Lung (tissue), 17 donors: ENCODE measurements at places on chromosomes 2 and 18. TPM values are rescaled to one million over a fixed set of nuclear protein-coding genes. Genes with fewer than 3 reads are reported as not detected.

DNA sequence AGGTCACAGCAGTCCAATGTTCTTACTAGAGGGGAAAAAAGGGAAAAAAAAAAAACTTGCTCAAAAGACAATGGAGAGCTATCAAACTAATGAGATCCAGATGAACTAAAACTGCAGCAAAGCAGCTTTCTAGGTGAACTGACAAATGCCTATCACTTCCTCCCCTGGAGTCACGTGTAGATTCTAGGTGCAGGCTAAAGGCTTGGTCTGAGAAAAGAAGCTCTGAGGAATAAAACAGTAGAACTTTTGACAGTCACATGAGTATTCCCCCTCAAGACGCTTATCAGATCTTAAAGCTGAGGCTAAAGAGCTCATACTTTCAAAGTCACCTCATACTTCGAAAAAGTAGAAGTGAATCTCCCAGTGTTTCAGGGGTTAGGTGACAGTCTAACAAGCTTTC, 42.3 kb downstream of the SMAD2 start:
- H3K4me1 ChIP-seq, result peaks cover 5% of the 10 kb centered on the region
- no peaks in the 10 kb centered on the region for H3K27me3 ChIP-seq
- no peak overlapping the region for H3K4me3 ChIP-seq
- H3K36me3 ChIP-seq, result peaks cover 9% of the 10 kb centered on the region
- no peak for DNase-seq
- H3K27ac ChIP-seq, result no peak overlapping the region

Gene KYNU
- 15.5 TPM for total RNA-seq

Gene GATA6
- 34.3 TPM for total RNA-seq

Gene CHRND
- total RNA-seq, result not detected

- no peaks in the 10 kb centered on the region for H3K27me3 ChIP-seq
- no peak overlapping the region for H3K4me3 ChIP-seq
- DNase-seq, result peak; percentile 88
- H3K4me1 ChIP-seq, result peaks cover 12% of the 10 kb centered on the region
Measured at GRCh38 chr2:8412586-8412985, 269.3 kb upstream of the ID2 start.

GRCh38 chr18:56333839-56334238, 304.6 kb downstream of the TXNL1 start:
- DNase-seq, result no peak
- no peaks in the 10 kb centered on the region for H3K27me3 ChIP-seq
- no peaks in the 10 kb centered on the region for H3K4me1 ChIP-seq
- H3K4me3 ChIP-seq, result no peak overlapping the region

- no peak overlapping the region for H3K27ac ChIP-seq
- peaks cover 32% of the 10 kb centered on the region for H3K36me3 ChIP-seq
- H3K4me1 ChIP-seq, result no peaks in the 10 kb centered on the region
- peak; percentile 9 for DNase-seq
- no peaks in the 10 kb centered on the region for H3K27me3 ChIP-seq
Measured at GRCh38 chr18:79922971-79923411, 28.5 kb downstream of the SLC66A2 start.

DNA sequence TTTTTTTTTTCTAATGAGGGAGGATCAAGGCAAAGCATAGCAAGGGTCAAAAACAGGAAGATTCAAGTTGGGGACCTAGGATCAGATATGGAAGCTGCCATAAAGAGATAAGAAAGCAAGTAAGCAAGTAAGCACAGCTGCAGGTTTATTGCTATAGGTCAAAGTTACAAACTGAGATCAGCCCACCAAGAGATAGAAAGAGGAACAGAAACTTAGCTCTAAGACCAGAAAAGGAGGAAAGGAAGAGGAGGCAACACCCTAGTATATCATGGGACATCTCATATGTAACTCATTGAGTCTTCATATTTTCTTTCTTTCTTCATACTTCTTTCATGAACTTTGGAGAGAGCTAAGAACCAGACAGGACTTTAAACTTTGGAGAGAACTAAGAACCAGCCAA, 295.9 kb upstream of the CRIM1 start:
- no peak overlapping the region for H3K27ac ChIP-seq
- no peaks in the 10 kb centered on the region for H3K4me1 ChIP-seq
- no peak overlapping the region for H3K4me3 ChIP-seq
- no peaks in the 10 kb centered on the region for H3K36me3 ChIP-seq
- no peaks in the 10 kb centered on the region for H3K27me3 ChIP-seq

DNA sequence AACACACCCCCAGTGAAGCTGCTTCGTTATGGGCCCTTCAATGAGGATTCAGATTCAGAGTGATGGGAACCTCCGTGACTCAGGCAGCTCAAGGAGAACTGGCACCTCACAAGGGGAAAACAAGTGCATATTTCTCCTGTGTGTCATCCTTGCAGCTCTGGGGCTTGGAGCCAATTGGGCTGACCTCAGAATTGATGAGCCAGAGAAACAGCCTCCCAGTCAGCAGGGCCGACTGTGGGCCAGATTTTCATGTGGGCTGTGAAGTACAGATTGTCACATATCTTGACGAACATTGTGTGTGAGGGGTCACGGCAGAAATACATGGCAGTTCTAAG, 189.6 kb upstream of the SP5 start:
- peak; percentile 25 for DNase-seq
- H3K4me1 ChIP-seq, result peaks cover 2% of the 10 kb centered on the region
- no peak overlapping the region for H3K27ac ChIP-seq
- H3K27me3 ChIP-seq, result no peaks in the 10 kb centered on the region

Gene COLEC12
- total RNA-seq, result 40.2 TPM

DNA sequence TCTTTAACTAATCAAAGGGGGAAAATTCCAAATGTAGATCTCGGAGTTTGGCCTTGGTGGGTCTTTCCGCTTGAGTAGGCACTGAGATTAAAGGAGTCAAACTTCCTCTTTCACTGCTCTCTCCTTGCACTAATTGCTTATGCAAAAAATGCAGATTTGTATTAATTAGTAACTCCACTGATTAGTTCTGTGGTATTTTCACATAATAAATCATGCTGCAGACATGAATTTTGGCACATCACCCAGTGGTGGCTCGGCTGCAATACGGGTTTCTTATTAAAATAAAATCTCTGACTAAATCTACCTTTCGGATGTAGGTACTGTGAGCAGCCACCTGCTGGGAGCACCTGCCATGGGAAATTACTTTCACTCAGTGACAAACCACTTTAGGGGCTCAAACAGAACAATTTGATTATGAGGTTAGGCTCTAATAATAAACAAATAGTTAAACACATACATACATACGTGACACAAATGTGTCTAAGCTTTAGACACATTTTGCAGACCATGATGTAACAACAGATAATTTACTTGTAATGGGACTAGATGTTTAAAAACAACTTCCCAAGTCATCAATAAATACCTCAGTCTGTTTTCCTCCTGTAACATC, 6.4 kb upstream of the NEUROD1 start:
- no peak overlapping the region for H3K27ac ChIP-seq
- no peaks in the 10 kb centered on the region for H3K36me3 ChIP-seq
- no peaks in the 10 kb centered on the region for H3K4me1 ChIP-seq

Gene IL36A
- total RNA-seq, result not detected

DNA sequence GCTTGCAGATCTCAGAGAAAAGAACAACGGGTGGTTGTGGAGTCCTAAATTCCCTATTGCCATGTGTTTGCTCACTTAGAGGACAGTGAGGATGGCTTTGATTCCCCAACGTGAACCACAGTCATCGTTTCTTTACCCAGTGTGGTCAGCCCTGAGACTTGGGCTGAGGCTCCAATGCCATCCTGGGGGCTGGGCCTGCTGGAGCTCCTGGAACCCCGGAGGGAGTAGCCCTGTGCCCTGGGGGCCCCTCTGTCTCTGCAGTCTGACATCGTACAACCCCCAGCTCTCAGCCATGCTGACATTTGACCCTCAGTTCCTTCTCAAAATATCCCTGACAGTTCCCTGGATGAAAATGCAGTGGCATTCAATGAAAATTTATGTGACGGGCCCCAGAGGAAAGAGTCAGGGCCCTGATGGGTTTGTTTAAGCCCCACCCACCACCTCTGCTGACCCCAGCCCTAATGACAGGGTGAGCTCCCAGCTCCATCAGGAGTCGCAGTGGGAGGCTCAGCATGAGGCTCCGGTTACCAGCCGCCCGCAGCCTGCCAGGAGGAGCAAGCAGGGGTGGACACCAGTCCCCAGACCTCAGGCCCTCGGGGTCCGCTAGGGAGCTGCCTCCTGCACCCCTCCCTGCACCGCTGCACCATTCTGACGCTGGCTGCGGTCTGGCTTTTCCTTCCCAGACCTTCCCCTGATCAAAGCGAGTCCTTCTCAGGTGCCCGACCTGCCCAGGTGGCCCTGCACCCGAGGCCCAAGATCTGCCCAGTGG, 120.9 kb downstream of the TWIST2 start:
- peaks cover 19% of the 10 kb centered on the region for H3K27me3 ChIP-seq
- H3K4me1 ChIP-seq, result no peaks in the 10 kb centered on the region
- no peak overlapping the region for H3K4me3 ChIP-seq
- H3K36me3 ChIP-seq, result no peaks in the 10 kb centered on the region
- DNase-seq, result no peak

DNA sequence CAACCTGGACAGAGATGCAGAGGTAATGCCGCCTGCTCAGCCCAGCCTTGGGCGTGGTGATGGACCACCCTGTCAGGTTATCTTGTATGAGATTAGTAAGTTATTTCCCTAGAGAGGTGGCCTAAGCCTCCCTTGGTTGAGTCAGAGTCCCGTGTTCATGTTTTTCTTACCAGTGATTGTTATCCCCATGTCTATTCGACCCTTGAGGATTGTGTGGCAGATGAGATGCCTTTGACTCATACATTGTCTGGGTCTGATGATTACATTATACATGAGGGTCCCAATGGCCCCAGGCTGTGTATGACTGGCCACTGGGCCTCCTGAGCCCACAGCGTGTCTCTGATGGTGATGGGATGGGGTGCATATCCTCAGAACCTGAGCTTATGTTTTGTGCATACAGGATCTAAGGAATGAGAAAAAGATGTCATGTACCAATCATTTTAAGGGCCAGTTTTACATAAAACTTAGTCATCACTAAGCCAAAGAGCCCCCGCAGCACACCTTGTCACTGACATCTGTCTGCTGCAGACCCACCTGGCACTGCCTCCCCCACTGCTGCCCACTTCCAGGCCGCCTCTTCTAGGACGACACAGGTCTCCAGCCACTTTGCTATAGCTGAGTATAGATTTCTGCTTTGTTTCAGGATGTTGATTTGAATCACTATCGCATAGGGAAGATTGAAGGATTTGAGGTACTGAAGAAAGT, 7.7 kb downstream of the PPP1R7 start:
- H3K27me3 ChIP-seq, result no peaks in the 10 kb centered on the region
- no peak overlapping the region for H3K27ac ChIP-seq
- DNase-seq, result no peak
- no peak overlapping the region for H3K4me3 ChIP-seq
- peaks cover 10% of the 10 kb centered on the region for H3K4me1 ChIP-seq

Gene COA5
- 49.5 TPM for total RNA-seq

GRCh38 chr2:171271971-171272436, 111.3 kb upstream of the TLK1 start:
- no peak overlapping the region for H3K27ac ChIP-seq
- DNase-seq, result peak; percentile 40
- H3K4me3 ChIP-seq, result no peak overlapping the region
- no peaks in the 10 kb centered on the region for H3K4me1 ChIP-seq

DNA sequence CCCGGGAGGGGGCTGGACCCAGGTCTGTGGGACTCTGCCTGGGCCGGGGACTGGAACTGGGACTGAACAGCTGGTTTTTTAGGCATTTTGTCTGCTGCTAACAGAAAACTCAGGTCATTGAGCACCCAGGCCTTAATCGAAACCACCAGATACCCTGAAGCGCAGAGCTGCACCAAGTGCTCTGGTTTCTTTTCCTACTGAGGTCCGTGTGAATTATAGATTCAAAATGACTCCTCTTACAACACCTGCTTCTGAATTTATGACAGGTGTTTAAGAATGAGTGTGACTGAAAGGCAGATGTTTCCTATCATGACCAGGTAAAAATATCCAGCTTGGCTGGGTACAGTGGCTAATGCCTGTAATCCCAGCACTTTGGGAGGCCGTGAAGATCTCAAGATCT, 47.8 kb downstream of the TRAPPC12 start:
- no peaks in the 10 kb centered on the region for H3K27me3 ChIP-seq
- H3K4me1 ChIP-seq, result no peaks in the 10 kb centered on the region
- DNase-seq, result no peak
- no peak overlapping the region for H3K4me3 ChIP-seq

GRCh38 chr2:119063177-119063576, 95.4 kb downstream of the C1QL2 start:
- H3K27me3 ChIP-seq, result no peaks in the 10 kb centered on the region
- H3K36me3 ChIP-seq, result no peaks in the 10 kb centered on the region
- no peak overlapping the region for H3K4me3 ChIP-seq
- no peaks in the 10 kb centered on the region for H3K4me1 ChIP-seq
- DNase-seq, result peak; percentile 52

- no peaks in the 10 kb centered on the region for H3K36me3 ChIP-seq
- no peak overlapping the region for H3K27ac ChIP-seq
- H3K4me1 ChIP-seq, result no peaks in the 10 kb centered on the region
- no peaks in the 10 kb centered on the region for H3K27me3 ChIP-seq
- no peak overlapping the region for H3K4me3 ChIP-seq
Measured at GRCh38 chr2:238498188-238498587, 71.5 kb downstream of the ASB1 start.

DNA sequence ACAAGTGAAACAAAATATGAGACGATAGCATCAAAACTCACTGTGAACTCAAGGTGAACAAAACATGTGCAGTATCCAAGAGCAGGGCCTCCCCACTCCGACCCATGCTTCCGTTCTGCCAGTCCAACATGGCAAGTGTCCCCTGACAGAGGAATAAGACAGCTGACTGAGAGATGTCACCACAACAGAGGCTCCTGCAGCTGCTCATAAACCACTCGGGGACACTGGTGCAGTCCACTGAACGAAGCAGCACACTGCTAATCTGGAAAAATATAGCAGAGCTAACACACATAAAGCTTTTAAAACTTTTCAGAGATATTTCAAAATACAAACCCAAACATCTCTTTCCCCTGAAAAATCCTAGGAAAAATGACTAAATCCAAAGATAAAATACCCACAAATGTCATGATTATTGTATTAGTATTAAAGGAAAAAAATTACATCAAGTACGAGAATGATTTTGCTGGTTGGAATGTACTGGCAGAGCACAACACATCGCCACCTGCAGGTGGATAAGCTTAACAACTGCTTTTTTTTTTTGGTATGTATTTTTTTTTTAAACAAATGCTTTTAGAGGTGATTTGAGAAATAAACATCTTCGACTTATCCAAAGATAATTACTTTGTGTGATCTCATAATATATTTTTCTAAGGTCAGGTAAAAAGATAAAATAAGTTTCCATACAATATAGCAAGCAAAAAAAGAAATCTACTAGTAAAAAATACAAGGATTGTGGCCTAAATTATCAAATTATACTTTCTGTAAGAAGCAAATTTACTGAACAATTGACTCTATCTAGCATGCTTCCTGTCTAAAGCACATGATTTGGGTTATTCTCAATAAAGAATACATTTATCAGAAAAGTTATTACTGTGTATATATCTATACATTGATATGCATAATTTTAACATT, 18.6 kb downstream of the THADA start:
- DNase-seq, result peak; percentile 67
- no peaks in the 10 kb centered on the region for H3K27me3 ChIP-seq
- H3K27ac ChIP-seq, result no peak overlapping the region
- H3K4me1 ChIP-seq, result no peaks in the 10 kb centered on the region
- no peak overlapping the region for H3K4me3 ChIP-seq
